ENCODE measurements at places on chromosomes 12 and 14.

DNA sequence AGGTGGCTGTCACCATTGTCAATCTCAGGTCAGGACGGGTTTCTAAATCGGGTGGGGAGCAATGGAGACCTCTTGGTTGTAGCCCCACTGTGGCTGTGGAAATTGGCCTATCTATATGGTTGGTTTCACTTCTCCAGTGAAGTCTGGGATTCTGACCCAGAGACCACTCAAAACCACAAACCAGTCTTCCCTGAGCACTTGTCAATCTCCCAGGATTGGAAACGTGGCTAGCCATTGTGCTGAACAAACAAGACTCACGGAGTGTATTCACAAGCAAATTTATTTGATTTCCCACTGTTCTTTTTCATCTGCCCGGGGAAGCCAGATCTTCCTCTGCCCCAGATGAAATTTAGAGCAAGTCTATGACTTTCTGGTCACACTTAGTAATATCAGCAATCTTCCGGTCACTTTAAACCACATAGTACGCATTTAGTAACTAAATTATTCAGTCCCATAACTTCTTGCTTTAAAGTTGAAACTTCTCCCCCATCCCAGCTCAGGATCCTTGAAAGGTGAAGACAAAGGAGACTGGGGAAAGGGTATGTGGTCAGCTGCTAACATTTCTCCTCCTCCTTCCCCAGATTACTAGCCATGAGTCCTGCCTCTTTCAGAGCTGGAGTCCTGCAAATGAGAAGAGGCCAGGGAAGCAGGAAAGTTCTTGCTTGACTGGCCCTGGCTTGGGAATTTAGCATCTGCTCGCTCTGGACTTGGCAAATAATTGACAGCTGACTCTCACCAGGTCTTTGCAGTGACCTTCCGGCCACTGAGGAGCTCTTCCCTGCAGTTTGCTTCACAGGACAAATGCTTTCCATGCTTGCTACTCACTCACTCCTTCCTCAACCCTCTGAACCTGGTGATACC lies 123.2 kb upstream of the MAX start:
- DNase-seq = no peak

DNA sequence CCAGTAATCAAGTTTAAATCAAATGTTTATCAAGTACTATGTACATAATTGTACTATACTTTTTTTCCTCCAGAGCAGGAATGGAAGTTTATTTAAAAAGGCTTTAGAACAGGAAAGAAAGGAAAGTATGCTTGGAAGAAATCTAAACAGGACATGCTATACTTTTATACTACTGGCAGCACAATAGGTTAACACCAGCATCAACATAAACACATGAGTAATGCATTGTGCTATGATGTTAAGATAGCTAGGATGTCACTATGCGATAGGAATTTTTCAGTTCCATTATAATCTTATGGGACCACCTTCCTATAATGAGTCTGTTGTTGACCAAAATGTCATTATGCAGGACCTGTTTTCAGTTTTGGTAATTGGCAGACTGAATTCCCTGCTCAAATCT lies 41.5 kb upstream of the ANKS1B start:
- DNase-seq = peak; percentile 33

- no peak for DNase-seq
Observed at GRCh38 chr14:68737086-68737485, 55.8 kb downstream of the ZFP36L1 start.

DNA sequence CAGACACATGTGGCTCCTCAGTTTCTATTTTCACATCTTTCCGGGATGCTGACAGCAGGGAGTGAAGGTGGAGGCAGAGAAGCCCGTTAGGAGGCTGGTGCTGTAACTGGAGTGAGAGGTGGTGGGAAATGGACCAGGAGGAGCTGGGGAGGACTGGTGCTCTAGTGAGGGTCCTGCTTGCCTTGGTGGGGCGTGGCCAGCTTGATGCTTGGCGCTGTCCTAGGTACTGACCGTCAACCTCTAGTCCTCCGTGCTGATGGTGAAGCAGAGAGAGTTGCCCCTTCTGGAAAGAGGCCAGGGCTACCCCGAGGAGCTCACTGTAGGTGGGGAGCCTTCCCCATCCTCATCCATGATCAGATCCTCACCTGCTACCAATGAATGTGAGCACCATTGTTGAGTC lies 1.4 kb downstream of the TRMT61A start:
- peak; percentile 30 for DNase-seq

DNA sequence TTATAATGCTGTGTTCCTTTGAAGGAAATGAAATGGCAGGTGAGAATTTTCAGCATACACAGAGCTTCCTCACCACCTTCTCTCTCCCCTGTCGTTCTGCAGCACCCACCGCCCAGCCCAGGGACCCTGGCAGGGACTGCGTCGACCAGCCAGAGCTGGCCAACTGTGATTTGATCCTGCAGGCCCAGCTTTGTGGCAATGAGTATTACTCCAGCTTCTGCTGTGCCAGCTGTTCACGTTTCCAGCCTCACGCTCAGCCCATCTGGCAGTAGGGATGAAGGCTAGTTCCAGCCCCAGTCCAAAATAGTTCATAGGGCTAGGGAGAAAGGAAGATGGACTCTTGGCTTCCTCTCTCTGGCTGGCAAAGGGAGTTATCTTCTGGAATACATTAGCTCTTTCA lies 35.1 kb downstream of the PAPLN start:
- no peak for DNase-seq

DNA sequence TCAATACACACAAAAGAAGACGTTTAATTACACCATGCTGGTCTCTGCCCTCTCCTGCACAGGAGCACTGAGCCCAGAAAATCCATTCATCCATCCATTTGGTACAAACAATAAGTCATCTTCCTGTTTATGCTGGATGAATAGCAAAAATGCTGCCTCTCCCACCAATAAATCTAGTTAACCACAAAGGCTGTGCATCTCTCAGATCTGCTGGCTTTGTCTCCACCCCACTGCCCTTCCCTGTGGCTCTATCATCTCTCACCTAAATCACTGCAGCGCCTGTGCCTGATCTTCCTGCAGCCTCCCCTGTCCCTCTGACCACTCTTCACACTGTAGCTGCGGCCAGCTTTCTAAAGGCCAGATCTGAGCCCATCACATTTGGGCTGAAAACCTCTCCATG lies 72.9 kb upstream of the DDX11 start:
- DNase-seq = peak; percentile 27

DNA sequence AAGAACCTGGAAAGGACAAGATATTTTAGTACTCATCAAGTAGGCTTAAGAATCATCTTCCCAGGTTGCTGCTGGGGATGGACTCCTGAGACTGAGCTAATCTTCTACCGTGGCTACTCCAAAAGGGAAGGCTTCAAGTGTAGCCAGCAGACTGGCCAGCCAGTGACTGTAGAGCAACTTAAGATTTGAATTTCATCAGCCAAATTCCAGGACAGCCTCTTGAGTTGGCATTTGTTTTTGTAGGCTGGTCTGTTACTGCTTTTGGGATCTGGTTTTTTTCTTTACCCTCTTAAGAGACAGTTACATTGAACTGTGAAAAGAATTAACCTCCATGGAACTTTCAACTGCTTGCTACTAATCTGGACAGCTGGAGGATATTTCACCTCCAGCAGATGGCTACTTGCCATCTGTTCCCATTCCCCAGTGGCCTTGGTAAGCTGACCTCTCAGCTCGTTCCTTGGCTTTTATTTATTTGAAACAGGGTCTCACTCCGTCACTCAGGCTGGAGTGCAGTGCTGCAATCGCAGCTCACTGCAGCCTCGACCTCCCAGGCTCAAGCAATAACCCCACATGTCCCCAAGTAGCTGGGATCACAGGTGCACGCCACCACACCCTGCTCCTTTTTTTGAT lies 20.7 kb downstream of the VTI1B start:
- DNase-seq = peak; percentile 79

- no peak for DNase-seq
Observed at GRCh38 chr14:76490111-76490510, 114.2 kb downstream of the ESRRB start.

DNA sequence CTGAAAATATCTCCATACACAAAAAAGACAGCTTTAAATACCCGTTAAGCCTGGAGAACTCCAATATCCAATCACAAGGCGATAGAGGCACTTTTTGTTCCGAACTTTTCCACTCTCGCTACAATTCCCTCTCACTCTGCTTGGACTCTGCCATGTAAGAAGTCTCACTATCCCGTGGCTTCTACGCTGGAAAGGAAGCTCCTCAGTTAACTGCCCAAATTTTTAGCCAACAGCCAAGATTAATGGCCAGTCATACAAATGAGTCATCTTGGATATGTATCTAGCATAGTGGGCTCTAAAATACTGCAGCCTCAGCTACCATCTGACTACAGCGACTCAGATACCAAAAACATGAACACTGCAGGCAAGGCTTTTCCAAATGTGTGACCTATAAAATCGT lies 45.5 kb upstream of the RERGL start:
- DNase-seq = no peak

- no peak for DNase-seq
Observed at GRCh38 chr14:20601522-20601921, 10.3 kb upstream of the RNASE12 start.

- no peak for DNase-seq
Observed at GRCh38 chr14:74409441-74409840, 16.6 kb downstream of the SYNDIG1L start.

DNA sequence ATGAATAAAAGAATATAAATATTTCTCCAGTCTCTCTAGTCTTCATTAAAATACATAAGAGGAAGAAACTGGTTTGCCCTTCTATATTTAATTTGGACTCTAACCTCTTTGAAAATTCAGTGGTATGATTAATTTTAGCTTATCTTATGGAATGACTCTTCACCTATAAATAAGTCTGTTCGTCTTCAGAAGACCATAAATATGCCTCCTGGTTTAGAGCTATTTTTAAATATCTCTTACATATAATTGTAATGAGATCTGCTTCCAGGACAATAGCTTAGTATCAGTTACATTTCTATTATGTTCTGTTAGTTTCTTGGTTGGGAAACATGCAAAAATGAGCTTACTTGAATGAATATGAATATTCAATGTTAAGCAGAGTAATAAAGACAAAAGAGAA lies 257.5 kb upstream of the HMGA2 start:
- peak; percentile 44 for DNase-seq

DNA sequence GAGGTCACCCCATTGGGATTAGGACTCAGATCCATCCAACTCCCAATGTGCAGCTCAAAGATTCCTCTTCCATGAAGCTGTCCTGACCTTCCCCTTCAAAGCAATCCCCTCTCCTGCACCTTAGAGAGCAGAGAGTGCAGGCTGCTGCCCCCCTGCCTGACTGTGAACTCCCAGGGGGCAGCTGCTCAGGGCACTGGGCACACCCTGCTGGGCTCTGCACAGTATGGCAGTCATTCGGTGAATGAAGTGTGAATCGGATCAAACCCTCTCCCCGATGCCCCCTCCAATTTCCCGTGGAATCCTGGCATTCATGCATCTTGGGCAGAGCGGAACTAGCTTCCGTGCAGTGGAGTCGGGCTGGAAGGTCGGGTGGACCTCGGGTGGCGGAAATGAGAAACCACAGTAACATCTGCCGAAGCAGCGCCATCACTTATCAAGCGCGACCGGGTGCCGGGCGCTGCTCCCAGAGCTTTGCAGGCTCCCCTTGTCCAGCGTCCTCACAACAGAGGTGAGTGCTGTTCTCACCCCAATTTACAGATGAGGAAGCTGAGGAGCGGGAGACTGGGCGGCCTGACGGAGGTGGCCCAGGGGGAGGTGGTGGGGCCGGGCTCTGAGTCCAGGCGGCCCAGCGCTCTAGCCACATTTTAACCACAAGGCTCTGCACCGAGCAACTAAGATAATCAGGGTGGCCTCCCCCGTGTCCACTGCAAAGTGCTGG lies 14.7 kb downstream of the GALNT9 start:
- DNase-seq = no peak

DNA sequence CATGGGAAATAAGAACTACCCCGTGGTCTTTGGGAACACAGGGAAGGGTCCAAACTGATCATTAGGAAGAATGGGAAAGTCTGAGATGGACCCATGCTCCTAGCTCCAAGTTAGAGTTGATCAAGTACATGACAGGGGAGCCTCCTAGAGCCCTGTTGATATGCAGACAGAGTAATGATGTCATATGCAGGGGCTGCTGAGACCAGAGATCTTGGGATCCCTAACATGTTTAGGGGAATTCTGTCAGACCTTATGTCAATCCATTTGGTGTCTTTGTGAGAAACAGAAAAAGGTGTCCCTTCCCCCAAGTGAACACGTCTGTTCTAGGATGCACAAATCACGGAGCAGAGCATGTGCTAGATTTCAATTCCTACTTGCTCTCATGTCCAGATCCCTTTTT lies 6.6 kb downstream of the SLC25A21 start:
- no peak for DNase-seq

GRCh38 chr14:51070726-51071125 lies 24.2 kb downstream of the TRIM9 start:
- DNase-seq = no peak

DNA sequence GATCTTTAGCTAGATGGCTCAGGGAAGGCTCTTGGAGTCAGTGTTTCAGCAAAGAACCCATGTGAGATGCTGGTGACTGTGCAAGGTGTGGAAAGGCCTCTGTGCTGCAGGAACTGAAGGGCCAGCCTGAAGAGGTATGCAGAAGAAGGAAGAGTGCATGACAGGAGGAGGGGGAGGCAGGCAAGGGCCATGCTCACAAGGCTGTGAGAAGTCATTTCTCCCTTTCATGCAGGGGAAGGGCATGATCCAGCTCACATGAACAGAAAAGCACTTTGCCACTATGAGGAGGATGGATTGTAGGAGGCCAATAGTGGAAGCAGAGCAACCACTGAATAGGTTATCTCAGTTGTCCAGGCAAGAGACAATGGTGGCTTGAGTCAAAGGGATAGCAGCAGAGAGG lies 83.7 kb downstream of the SSPN start:
- DNase-seq = no peak

GRCh38 chr12:10701131-10701681 lies 21.9 kb downstream of the YBX3 start:
- peak; percentile 78 for DNase-seq

DNA sequence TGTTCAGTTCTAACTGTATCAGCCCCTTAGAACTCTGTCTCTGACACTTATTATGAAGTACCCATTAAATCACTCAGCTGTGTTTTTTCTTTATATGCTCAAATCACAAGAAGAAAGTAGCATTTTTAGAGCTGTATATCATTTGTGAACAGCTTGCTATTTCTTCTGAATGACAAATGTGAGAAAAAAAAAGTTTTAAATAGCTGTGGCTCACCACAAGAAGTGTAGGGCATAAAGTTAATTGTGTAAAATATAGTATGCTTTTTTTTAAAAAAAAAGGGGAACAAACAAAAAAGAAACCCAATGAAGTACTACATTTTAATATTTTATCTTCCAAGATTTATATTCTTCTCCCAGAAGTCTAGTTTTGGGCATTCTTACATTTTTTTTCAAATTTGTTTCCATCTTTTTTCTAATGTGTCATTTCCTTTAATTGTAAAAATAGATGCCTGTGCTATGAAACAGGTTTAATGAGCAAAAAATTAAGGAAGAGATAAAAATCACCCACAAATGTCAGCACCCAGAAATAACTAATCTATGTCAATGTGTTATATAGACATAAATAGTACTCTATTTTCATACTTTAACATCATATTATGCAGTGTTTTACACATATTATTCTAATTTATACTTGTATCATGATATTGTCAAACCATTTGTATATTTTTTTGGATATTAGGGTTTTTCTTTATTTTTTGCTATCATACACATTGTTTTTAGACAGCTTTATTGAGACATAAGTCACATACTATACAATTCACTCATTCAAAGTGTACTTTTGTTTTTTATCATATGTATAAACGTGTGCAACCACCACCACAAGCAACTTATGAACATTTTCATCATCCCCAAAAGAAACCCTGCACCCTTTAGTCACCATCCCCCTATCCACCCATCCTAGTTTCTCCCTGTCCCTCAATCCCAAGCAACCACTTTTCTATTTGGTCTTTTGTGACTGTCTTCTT lies 22.4 kb upstream of the LRRK2 start:
- DNase-seq = no peak

GRCh38 chr12:47808574-47809365 lies 10.9 kb downstream of the HDAC7 start:
- DNase-seq = peak; percentile 40

All from adipocyte (in vitro differentiated cells).